Activated naive CD4-positive, alpha-beta T cell (primary cell): ENCODE measurements at places on chromosomes 5 and 9.

GRCh38 chr5:79842006-79842881 lies 148.8 kb downstream of the MTX3 start:
- no peak for DNase-seq

DNA sequence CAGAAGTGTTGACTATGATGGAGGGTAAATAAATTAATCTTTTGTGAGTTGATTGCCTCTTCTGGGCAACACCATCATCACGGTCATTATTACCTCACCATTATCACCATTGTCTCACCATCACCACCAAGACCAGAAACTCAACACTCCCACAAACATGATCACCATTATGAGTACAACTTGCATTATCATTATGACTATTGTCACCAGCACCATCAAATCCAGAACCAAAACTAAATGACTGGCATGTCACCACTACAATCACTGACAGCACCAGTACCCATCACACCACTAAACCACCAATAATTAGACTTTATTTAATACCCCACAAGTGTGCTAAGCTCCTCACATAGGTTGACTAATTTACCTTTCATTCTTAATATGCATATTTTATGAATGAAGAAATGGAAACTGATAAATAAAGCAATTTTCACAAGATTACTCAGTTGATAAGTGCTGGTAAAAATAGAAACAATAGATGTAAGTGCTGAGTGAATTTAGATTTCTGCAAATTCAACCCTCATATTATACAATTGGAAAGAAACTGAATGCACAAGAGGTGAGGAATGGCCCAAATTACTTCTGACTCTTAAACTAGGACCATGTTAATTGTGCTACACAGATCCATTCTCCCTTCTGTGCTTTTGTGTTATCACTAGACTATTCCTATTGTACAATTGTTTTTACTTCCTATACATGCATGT lies 517.8 kb upstream of the PAPPA start:
- DNase-seq: no peak

GRCh38 chr9:137581361-137582285 lies 2.9 kb upstream of the DPH7 start:
- DNase-seq: no peak

GRCh38 chr9:117815315-117815714 lies 111.1 kb downstream of the TLR4 start:
- no peak for DNase-seq

DNA sequence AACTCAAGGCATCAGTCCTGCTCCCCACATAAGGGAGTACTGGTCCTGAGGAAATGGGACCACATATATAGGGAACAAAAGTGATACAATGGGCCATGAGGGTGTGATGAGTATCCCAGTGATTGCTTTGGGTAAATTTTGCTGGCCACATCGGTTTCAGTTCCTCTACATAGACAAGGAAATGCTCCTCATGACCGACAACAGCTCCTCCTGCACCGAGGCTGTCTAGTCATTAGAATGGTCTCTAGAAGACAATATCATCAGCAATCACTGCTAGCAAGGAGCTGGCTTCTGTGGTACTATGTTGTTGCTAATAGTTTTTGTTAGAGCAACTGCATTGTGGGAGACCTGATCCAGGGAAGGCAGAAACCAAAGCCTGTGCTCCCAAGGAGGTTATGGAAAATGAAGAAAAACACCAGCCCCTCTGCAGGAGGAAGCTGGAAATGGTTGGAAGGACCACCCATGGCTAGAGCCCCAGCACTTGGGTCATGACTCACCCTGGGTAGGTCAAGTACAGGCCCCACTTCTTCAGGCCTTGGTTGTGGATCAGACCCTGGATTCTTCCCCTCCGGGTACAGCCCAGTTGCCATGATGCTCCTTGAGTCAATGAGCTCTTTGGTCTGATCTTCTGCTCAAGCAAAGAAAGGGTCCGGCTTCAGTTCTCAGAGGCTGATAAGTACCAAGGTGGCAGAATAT lies 3.4 kb upstream of the CTSL start:
- DNase-seq: no peak

- no peak for DNase-seq
Measured at GRCh38 chr5:56169281-56169680, 63.8 kb downstream of the ANKRD55 start.

DNA sequence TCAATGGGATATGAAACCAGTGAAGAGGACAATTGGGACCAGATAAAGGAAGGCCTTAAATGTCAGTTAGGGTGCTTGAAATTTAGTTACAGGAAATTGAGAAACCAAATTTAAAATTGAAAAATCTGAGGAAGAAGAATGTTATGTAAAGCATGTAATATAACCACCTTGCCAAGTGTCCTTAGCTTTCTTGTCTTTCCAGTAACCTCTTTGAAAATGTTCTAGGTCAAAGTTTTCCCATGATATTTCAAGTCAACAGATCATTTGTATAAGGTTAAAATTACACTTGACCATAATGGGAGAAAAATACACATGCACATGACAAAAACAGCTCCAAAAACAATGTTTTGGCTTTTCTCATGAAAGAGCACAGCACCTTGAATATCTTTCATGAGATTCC lies 21.1 kb downstream of the LOX start:
- no peak for DNase-seq

DNA sequence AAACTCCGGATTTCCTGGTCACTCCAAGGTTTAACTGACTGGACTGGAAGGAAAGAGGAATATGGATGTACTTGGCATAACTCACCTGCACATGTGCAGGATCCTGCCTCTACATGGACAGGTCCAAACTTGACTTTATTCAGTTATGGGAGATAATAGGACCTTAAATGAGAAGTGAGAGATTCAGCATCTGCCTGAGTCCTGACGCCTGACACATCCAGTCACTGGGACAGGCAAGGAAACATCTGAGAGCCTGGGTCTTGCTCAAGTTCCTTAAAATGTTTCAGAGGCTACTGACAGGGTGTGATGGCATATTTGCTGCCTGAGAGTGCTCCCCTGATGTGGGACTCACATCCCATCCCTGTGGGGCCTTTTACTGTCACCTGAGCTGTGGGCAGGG lies 34.9 kb downstream of the ZNF354A start:
- no peak for DNase-seq

- DNase-seq: no peak
Measured at GRCh38 chr5:158429564-158429963, 570.6 kb upstream of the CLINT1 start.

GRCh38 chr9:131178926-131179325 lies 53.5 kb downstream of the NUP214 start:
- DNase-seq: no peak

GRCh38 chr9:130488621-130489330 lies 44.0 kb downstream of the ASS1 start:
- DNase-seq: no peak

GRCh38 chr9:83966209-83966582 lies 13.8 kb downstream of the HNRNPK start:
- no peak for DNase-seq

DNA sequence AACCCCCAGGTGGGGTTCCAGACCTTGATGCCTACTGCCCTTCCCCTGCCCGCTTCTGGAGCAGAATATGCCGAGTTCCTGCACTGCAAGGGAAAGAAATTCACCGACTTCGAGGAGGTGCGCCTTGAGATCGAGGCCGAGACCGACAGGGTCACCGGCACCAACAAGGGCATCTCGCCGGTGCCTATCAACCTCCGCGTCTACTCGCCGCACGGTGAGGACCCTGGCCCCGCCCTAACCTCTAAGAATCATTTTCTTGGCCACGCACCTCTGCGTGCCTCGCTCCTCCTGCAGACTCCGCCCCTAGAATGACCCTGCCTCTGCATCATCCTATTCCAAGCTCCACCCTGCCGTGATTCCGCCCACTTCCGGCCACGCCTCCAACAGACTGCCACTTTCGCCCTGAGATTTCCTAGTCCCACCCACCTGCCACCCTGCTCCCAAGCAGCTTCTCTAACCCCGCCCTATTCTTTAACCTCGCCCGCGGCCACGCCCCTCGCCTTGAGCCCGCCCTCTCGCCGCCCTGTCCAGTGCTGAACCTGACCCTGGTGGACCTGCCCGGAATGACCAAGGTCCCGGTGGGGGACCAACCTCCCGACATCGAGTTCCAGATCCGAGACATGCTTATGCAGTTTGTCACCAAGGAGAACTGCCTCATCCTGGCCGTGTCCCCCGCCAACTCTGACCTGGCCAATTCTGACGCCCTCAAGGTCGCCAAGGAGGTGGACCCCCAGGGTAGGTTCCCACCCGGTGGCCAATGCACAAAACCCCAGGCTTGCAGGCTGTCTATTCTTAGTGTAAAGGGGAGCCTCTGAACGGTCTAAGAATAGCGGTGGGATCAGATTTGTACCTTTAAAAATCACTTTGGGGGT lies 15.6 kb downstream of the DNM1 start:
- peak; percentile 70 for DNase-seq

- no peak for DNase-seq
Measured at GRCh38 chr9:105074491-105074890, 146.5 kb upstream of the ABCA1 start.

GRCh38 chr9:107273634-107274033 lies 9.4 kb upstream of the RAD23B start:
- no peak for DNase-seq

- DNase-seq: no peak
Measured at GRCh38 chr5:172113036-172113435, 75.0 kb downstream of the STK10 start.

DNA sequence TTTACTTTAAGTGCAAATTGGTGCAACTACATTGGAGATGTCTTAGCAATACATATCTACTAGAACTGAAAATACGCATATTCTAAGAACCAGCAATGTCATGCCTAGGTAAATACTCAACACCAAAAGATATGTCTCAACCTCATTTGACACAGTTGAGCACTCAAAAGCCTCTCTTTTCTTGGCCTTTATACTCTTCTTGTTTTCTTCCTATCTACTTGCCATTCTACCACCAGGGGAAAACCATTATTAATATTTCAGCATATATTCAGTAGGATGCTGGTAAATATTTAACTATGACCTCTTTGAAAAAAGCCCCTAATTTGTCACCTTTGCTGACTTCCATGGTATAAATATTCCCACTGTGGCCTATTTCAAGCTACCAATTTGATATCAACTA lies 443.8 kb downstream of the LRRC70 start:
- no peak for DNase-seq

DNA sequence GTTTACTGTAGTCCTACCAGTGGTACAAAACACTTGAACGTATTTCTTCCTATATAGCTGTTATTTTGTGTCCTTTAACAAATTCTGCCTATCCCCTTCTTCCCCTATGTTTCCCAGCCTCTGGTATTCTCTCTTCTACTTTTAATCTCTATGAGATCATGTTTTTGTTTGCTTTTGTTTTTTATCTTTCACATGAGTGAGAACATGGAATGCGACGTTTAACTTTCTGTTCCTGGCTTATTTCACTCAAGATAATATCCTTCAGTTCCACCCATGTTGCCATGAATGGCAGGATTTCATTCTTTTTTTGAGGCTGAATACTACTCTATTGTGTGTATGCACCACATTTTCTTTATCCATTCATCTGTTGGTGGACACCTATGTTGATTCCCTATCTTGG lies 634.4 kb upstream of the WWC1 start:
- DNase-seq: no peak

DNA sequence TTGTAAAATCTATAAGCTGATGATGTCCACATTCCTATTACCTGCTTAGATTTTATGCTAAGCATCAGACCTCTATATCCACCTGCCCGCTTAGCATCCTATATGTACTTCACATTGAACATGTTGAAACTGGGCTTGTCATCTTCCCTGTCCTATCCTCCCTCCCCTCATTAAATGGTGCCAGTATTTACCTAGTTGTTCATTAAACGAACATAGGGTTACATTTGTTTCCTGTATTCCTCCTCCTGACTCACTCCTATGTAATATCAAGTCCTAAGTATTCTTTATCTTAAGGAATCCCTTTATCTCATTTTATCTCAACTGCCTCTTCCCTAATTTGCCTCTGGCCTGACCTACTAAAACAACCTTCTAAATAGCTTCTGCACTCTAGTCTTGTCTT lies 177.8 kb upstream of the MEF2C start:
- DNase-seq: no peak

DNA sequence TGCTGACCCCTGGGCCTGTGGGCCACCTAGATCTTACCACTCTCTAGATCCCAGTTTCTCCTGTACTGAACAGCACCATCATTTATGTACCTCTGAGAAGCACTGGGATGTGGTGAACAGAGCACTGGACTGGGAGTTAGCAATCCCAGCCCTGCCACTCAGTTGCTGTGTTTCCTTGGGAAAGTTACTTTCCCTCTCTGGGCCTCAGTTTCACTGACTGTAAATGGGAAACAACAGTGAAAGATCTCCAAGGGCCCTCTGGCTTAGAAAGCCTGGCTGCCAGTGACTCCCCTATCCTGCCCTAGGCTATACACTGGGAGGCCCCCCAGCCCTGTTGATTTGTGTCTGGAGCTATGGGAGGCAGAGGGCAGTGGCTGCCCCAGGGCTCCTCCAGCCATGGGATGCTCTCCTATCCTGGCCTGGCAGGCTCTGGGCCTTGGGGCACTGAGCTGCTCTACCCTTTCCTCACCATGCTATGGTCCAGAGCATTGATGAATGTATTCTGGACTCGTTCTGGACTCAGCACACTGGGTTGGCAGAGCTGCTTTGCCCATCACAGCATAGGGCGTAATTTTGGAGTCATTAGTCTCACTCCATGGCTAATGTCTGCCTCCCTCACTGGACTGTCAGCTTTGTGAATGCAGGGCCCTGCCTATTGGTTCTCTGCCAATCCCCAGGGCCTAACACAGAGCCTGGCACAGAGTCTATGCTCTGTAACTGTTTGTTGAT lies 99.3 kb downstream of the RGS3 start:
- DNase-seq: no peak

- no peak for DNase-seq
Measured at GRCh38 chr5:122170620-122171019, 41.3 kb downstream of the ZNF474 start.

GRCh38 chr5:96729156-96729555 lies 67.0 kb downstream of the CAST start:
- DNase-seq: no peak

GRCh38 chr9:112332674-112332976 lies 794 bp downstream of the PTBP3 start:
- no peak for DNase-seq

- no peak for DNase-seq
Measured at GRCh38 chr9:130327781-130328348, 62.3 kb downstream of the HMCN2 start.

DNA sequence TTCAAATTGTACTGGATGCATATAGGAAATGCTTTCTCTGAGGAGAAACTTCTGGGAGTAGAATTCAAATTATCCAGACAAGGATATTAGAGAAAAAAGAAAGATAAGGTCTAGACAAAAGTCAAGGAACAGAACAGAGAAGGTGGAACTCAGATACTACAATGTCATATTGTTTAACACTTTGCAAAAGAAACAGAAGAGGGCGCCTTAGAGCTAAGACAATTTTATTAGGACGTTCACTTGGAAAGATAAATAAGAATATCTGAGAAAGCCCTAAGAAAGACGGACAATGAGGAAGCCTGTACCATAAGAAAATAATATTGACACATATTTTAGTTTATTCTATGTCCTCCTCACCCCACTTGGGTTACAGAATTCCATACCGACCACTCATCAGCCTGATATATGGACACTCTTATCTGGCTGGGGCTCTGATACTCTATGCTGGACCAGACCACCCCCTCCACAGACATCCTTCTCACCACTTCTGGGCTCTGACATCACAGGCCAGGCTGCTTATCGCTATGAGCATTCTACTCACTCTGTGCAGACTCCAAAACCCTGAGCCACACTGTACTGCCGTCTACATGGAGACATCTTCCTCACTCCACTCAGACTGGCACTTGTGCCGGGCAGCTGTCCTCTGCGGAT lies 9.1 kb upstream of the AK3 start:
- DNase-seq: no peak
